Stimulated activated CD8-positive, alpha-beta memory T cell treated with anti-CD3 and anti-CD28 coated beads, Interleukin-7, amount 100 ng/mL, for 1 hour (primary cell): ENCODE measurements at places on chromosomes 5 and 9.

- DNase-seq = no peak
Observed at GRCh38 chr5:140322751-140323731, 20.1 kb upstream of the PFDN1 start.

DNA sequence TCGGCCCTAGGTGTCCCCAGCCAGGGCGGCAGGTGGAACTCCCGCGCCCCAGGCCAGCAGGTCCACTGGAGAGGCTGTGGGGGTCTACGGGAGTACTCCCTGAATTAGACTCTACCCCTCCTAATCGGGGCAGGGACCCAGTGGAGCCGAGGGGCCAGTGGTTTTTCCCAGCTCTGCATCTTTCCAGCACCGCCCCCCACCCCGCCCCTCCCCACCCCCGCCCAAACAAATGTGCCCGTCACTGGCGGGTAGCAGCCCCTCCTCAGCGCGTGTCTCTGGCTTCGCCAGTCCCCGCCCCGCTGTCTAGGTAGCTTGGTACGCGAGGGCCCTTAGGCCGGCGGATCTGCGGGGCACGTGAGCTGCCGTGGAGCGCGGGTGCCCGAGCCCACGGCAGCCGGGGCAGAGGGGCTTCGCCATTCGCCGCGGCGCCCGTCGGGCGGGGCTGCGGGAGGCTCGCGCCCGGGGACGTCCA is 7.0 kb downstream of the UNC5A start:
- DNase-seq = no peak

DNA sequence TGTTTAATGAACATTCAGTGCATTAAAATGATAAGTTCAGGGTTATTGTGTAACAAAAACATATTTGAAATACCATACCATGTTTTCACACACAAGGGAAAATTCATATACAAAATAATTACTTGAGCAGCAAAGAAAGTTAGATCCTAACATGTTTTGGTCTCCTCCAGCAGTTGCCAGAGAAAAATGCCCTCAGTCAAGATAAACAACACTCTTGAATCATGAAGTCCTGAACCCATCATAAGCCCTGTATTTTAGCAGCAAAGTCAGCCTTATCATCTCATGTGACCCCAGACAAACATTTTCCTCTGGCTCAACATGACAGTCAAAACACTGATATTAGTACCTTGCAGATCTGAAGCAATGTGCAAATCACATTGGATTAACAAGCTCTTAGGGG is 1541.1 kb upstream of the WWC1 start:
- DNase-seq = no peak

DNA sequence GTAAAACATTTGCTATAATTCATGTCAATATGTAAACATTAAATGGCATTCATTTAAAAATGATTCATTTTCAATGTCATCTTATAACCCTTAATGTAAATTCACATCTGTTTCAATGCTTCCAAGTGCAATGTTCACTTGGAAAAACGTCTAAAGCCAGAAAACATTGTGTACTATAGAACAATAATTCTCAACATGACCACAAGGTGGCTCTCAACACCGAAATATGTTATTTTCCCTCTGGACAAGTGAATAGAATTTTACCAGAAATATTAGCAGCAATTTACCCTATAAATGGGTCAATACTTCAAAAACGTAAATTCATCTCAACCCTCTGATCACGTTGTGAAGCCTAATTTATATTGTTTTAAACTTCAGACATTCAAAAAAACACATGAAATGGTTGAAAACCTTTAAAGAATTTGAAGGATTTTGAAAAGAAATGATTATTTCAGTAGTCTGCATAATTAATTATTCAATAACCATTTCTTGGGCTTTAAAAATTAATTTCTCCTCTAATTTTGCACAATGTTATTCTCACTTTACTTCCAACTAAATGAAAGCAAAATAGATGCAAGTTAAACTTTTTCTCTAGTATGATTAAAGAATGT is 11.0 kb downstream of the CDH10 start:
- no peak for DNase-seq

DNA sequence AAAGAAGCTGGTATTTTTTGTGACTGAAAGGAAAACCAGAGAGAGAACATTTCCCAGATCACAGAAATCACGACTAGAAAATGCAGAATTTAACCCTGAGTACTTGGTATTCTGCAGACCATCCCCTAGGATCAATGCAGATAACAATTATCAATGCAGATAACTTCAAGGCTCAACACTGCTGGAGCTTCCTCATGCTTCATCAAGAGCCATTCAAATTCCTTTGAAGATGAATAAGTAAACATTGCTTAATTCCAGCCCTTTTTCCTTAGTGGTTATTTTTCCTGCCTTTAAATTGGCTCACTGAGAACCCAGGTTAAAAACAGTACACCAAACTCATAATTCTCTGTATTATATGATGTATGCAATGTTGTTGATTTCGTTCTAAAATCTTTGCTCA is 370.1 kb upstream of the TLE4 start:
- no peak for DNase-seq

GRCh38 chr9:77872177-77872576 is 159.4 kb downstream of the GNAQ start:
- DNase-seq = no peak

GRCh38 chr9:7360513-7360912 is 439.1 kb downstream of the DMAC1 start:
- no peak for DNase-seq

DNA sequence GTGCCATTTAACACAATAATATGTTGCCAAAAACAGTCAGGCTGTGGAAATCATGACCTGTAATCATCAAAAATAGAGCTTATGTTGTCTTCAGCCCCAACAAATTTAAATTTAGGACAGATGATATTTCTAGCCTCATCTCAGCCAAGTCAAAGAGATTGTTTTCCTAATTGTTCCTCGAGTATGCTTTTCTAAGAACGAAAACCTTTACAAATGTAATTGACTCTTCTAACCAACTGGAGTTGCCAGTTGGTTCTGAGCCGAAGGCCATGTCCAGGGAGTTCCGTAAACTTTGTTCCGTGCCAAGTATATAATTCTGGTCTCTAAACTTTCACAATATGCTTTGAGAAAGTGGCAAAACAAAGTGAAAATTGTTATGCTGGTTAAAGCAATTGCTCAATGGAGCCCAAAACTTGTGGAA is 160.8 kb downstream of the CEMIP2 start:
- no peak for DNase-seq

- DNase-seq = no peak
Observed at GRCh38 chr9:123395689-123396511, 39.9 kb downstream of the CRB2 start.
